Activated naive CD8-positive, alpha-beta T cell treated with anti-CD3 and anti-CD28 coated beads, Interleukin-2, amount 50 U/mL, for 24 hours (primary cell): ENCODE measurements at places on chromosomes 5 and 9.

DNA sequence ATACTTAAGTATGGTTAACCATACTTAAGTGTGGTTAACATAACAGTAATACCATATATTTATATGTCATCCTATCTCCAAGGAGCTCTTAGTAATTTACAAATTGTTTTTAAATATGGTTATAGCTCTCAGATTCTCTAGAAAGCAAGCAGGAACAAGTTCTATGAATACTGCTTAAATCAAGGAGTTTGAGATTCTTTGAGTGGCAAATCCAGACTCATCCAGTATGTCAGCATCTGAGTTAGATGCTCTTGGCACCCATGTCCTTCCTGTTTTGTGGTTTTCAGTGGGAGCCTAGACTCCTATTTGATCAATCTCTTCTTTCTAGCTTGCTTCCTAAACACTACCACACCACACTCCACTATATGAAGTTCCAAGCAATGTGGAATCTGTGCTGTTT lies 114.7 kb upstream of the GDNF start:
- no peak for DNase-seq

GRCh38 chr5:84411832-84412605 lies 27.3 kb upstream of the EDIL3 start:
- DNase-seq, result no peak

DNA sequence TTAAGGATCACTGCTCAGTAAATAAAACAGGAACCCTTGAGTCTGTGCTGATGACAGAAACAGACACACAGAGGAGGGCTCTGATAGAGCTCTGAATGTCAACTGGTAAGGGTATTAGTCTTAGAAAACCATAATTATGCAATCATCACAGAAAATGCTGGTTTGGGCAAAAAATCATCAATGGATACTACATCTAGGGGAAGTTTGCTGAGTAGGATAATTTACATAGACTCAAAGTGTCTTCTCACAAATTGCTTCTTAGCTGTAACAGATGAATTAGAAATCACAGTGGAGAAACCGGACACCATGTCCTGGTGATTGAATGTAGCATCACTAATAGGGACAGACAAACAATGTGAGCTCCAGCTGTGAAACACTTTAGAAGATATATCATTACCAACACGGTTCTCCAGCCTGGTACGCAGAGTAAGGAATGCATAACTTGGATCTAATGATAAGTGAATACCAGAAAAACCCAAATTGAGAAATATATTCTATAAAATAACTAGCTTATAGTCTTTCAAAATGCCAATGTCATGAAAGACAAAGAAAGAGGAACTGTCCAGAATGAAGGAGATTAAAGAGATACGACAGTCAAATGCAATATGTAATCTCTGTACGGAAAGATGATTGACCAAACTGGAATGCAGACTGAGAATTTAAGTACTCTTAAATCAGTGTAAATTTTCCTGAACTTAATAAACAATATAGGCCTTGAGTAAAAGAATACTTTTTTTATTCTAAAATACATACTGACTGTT lies 17.3 kb downstream of the CHD1 start:
- no peak for DNase-seq

- no peak for DNase-seq
These were observed 289.6 kb downstream of the SEC61B start for GRCh38 chr9:99511723-99512122.

DNA sequence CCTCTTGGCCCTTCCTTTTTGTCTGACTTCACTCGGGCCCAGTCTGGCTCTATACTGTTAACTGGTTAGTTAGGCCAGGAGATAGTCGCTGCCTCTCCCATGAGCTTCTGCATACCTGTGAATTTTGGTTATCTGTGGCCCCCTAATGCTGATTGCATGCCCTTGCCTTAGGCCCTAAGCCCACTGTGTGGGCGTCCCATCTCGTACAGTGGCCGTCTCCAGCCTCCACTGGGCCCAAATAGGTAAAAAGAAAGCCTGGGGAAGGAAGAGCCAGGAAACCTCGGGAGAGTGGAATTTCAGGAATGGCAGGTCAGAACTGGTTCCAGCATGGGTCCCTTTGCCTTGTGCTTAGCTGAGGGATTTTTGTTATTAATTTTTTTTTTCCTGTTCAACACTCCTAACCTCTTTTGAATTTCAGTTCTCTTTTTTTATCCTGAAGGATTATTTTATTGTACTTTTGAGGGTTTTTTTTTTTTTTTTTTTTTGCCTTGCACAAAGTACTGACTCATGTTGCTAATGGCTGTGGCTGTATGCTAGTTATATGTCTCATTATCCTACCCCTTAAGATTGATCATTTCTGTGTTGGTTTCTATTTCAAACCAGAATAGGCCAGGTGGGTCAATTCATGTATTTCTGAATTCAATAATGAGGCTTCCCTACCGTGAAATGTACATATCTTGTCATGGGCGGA lies 3.4 kb downstream of the PRRC2B start:
- no peak for DNase-seq

DNA sequence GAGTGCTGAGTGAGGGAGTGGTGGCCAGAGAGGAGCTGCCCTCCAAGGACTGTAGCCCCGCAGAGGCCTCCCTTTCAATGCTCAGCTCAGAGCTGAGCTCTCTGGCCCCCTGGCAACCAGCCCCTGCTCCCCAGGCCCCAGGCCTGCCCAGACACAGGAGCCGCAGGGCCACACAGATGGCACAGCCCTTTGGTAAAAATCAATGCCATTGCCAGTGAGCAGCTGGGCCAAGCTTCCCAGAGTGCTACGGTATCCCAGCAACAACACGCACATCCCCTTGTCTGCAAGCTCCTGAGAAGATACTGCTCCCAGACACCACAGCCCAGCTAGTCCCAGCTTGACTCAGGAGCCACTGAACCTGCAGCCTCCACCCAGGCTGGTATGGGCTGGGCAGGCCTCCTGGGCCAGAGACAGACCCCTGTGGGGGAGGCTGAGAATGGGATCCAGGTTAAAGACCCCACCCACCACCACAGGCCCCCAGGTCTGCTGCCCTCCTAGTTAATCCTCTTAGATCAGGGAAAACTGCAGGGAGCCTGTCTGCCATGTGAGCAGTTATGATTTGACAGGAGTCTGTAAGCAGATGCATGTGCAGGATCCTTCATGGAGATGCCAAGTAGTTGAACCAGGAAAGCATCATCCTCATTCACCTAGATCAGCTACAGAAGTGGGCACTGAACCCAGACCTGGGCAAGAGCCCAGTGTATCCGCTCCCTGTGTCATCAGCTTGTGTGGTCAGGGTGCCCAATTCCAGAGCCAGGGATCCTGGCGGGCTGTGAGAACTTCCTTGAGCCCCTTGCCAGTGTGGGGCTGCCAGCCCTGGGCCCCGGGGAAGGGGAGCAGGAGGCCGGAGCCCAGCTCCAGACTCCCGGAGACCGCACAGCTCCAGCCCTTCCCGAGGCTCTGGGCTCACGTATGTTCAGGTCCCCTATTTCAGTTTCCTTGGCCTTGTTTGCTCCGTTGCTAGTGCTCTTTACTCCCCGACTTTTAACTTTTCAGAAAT lies 26.7 kb upstream of the ADAMTS2 start:
- no peak for DNase-seq

GRCh38 chr9:18741359-18741758 lies 267.4 kb downstream of the ADAMTSL1 start:
- no peak for DNase-seq

GRCh38 chr9:99296291-99296951 lies 74.3 kb downstream of the SEC61B start:
- DNase-seq, result no peak

GRCh38 chr9:112670991-112671625 lies 46.8 kb downstream of the INIP start:
- no peak for DNase-seq

GRCh38 chr9:108477529-108478006 lies 378.2 kb downstream of the ACTL7B start:
- DNase-seq, result no peak

- DNase-seq, result no peak
These were observed 782.8 kb upstream of the ACO1 start for GRCh38 chr9:31601666-31602065.
